ENCODE measurements at places on chromosomes 3 and 15.

DNA sequence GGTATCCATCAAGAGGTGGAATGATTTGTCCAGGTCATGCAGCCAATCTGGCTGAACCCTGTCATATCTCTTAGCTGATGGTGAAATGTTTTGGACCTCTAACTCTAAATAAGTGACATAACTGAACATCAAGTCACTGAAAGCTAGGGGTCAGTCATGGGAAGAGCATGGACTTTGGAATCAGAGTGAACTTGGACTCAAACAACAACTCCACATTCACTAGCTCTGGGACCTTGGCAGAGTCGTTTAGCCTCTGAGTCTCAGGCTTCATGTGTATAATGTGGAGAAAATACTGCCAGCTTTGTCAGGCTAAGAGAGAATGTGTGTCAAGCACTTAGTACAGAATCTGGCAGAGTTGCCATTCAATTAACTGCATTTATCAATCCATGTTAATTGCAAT, 557.8 kb upstream of the CFAP20DC start:
- peak; percentile 80 for DNase-seq

GRCh38 chr15:69767191-69767590, 314.6 kb downstream of the RPLP1 start:
- DNase-seq: no peak

DNA sequence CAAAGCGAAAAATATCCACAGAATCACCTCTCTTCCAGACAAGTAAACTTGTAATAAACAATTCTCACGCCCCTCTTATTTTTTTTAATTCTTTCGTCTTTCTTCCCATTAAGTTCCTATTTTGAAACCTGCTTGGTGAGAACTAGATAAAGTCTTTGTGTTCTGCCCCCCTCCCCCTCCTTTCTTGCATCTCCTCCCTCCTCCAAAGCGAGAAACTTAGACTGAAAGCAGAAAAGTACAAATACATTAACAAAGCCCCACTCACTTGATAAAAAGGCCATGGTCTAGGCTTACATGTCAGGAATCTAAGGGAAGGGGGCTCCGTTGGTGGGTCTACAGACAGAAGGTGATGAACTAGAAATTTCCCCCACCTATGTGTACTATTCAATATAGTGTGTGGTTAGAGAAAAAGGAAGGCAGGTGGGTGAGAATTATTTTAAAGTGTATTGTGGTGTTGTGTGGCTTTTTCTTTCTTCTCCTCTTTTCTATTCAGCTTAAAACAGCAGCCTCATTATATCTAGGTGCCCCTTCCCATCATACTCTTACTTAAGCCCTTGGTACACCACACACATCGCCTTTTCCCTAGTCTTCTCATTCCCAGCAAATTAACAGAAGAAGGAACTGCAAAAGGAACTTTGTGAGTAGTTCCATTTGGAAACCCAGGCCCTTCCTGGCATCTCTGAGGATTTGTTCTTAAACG, 215.3 kb downstream of the MEIS2 start:
- no peak for DNase-seq

DNA sequence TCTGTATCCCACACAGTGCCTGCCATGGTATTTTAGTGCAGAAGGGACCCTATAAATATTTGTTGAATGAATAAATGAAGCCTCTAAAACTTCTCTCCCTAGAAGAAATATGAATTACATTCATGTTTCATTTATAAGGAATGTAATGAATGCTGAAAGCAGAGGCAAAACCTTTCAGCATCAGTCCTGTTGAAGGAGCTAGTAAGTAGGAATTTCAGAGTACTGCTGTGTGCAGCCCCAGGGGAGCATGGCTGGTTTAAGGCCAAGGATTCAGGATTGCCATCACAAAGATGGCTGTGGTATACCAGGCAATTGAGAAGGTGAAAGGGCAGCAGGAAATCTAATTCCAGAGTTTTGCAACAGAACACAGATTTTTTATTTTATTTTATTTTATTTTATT, 1131.4 kb downstream of the IGSF11 start:
- no peak for DNase-seq

GRCh38 chr3:20256144-20256543, 70.1 kb upstream of the SGO1 start:
- peak; percentile 2 for DNase-seq

GRCh38 chr3:11850003-11850402, 3.3 kb upstream of the TAMM41 start:
- DNase-seq: no peak

DNA sequence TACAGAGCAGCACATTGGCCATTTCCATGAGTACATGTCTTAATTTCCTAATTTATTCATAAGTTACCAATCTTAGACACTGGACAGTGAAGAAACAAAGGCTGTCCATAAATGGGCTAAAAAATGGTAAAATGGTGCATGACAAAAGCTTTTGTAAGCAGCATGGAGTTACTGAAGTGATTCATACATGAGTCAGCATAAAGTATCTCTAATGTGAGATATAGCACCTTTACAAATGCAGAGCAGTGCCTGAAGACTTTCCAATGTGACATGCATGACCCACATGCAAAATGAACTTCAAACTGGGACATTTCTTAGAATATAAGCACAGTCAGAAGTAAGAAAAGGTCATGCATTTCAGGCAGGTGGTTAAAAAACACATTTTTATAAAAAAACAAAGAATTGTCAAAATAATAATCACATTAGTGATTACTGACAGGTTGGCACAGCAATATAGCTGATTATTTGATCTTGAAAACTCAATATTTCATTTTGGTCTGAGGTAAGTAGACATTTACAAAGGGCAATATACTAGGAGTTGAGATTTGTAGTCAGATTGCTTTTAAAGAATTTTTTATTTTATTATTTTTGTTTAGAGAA, 299.3 kb downstream of the PLCL2 start:
- DNase-seq: no peak

DNA sequence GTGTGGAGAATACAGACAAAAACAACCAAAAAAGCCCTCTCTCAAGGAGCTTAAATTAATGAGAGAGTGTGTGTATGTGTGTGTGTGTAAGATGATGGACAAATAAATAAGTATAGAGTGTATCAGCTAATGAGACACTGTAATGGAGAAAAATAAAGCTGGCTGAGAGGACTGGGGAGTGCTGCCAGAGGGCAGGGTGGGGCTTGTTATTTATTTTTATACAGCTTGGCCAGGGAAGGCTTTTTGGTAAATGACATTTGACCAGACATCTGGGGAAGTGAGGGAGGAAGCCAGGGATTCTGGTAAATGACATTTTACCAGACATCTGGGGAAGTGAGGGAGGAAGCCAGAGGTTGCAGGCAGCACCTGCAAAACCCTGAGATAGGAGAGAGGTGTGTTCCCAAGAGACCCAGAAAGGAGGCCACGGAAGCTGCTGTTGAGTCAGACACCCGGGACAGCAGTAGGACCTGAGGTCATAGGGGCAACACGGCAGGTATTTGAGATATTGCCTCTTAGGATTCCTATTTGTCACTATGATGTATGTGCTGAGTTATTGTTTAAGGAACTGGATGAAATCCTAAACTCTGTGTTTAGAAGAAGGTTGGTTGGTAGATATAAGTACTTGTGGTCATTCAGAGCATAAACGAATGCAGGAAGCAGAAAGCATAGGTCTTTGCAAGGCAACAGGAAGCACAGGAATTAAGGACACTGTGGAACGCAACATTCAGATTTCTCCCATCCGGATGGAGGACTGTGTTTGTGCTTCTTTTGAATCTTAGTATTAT, 2.7 kb downstream of the SV2B start:
- DNase-seq: no peak

DNA sequence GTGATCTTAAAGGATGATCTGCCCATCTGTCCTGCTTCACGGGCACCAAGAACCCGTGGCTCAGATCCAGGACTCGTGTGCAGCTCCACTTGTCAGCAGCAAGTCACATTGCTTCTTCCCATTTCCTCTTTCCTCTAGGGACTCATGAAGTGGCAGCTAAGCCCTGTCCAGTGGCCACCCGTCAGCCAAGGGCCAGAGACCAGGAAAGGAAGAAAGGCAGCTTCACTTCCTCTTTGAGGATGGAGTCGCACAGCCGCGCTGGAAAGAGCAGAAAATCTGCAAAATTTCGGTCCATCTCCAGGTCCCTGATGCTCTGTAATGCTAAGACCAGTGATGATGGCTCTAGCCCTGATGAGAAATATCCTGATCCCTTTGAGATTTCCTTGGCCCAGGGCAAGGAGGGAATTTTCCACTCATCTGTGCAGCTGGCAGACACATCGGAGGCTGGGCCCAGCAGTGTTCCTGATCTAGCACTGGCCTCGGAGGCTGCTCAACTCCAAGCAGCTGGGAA, 28.5 kb downstream of the IL16 start:
- DNase-seq: peak; percentile 68

- DNase-seq: peak; percentile 36
Observed at GRCh38 chr15:66429117-66429516, 42.4 kb downstream of the MAP2K1 start.

GRCh38 chr15:52068004-52068615, 44.5 kb downstream of the BCL2L10 start:
- no peak for DNase-seq

GRCh38 chr3:122247087-122247824, 63.8 kb downstream of the CASR start:
- DNase-seq: peak; percentile 29

GRCh38 chr15:101159936-101160815, 91.7 kb downstream of the CHSY1 start:
- no peak for DNase-seq

- peak; percentile 70 for DNase-seq
Observed at GRCh38 chr3:196096382-196096953, 14.6 kb upstream of the TFRC start.

- no peak for DNase-seq
Observed at GRCh38 chr3:64895106-64895990, 207.5 kb upstream of the ADAMTS9 start.

GRCh38 chr3:48422681-48423080, 7.2 kb downstream of the PLXNB1 start:
- DNase-seq: no peak

- peak; percentile 67 for DNase-seq
Observed at GRCh38 chr3:69386556-69387385, 883 bp upstream of the FRMD4B start.

DNA sequence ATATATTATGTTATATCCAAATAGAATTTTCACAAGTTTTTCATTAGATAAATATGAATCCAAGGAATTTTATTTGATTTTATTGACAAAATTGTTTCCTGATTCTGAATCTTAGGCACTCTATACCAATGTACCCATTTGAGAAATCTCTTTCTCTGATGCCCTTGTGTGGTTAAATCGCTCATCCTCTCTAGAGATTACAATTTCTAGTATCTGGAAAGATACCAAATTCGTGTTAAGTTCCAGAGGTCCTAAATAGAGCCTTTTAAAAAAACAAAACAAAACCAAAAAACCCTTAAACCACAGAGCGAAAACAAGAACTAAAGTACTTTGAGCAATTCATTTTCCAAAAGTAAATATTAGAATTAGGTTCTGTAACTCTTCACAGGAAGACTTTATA, 20.0 kb downstream of the SATB1 start:
- no peak for DNase-seq

DNA sequence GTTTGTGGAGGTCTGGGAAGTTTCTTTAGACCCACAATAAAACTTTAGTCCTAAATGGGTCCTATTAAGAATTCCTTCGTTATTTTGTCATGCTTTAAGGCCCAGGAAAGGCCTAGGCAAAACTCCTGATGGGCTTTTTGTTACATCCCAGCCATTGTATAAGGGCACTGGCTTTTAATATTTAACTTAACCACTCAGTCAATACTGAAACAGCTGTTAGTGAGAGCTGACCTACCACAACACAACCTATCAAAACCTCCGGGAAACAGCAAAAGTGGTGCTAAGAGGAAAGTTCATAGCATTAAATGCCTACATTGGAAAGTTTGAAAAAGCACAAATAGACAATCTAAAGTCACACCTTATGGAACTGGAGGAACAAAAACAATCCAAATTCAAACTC, 39.6 kb downstream of the ALCAM start:
- DNase-seq: no peak

- no peak for DNase-seq
Observed at GRCh38 chr3:129046732-129047552, 13.6 kb upstream of the GP9 start.

DNA sequence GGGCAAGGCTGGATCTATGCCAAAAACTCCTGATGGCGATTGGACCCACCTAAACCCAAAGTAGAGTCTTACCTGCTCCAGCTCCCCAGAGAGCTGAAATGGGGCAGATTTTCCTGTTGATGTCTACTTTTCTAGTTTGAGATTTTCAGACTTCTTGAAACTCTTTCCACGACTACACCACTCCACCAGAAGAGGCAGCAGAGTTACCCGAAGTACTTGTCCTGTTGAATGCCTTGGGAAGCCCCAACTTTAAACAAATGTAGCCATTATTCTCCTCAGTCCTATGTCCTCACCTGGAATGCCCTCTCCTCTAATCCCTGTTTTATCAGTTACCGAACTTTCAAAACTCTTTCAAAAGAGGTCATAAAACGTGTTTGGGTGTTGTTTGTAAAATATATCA, 843.8 kb downstream of the VGLL3 start:
- no peak for DNase-seq

- peak; percentile 96 for DNase-seq
Observed at GRCh38 chr3:195900436-195901355, 7.7 kb downstream of the TNK2 start.

GRCh38 chr3:176824811-176825210, 372.5 kb downstream of the TBL1XR1 start:
- no peak for DNase-seq

DNA sequence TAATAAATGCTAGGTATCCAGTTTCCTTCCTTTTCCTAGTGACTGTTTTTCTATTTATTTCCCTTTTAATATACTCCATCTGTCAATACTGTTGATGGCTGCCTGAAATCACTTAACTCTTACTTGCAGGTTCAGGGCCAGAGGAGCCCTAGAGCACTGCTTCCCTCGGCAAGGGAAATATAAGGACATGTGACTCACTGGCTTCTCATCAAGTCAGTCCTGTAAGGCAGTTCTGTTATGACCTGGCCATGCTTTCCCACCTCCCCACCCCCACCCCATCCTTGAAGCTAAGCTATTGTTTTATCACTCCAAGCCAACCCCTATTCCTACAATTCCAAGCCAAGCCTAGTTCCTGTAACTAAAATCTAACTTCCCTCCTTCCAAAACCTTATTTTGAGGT, 800.7 kb downstream of the ROBO1 start:
- DNase-seq: no peak

DNA sequence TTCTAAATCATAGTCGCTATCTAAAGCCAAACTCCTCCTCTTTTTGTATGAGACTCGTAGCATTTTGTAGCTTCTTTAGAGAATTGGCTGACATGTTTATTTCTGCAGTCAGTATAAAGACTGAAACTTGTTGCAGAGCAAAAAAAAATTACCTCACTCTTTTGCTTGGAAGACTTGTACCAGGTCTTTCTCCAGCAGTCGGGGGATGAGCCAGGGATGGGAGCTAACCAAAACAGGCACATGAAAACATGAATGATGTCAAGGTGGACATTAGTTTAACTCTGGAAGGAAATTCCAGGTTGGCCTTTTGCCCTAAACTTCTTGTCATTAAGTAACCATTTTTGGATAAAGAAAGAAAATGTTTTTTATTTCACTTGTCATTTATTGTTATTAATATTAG, 47.0 kb upstream of the SCAANT1 start:
- no peak for DNase-seq

GRCh38 chr3:139687431-139687830, 9.7 kb upstream of the NMNAT3 start:
- no peak for DNase-seq

Measured in pons (tissue), 1 donor.